CD4-positive, alpha-beta T cell treated with Interleukin-6 for 4 hours (primary cell): ENCODE measurements at places on chromosomes 7 and 10.

DNA sequence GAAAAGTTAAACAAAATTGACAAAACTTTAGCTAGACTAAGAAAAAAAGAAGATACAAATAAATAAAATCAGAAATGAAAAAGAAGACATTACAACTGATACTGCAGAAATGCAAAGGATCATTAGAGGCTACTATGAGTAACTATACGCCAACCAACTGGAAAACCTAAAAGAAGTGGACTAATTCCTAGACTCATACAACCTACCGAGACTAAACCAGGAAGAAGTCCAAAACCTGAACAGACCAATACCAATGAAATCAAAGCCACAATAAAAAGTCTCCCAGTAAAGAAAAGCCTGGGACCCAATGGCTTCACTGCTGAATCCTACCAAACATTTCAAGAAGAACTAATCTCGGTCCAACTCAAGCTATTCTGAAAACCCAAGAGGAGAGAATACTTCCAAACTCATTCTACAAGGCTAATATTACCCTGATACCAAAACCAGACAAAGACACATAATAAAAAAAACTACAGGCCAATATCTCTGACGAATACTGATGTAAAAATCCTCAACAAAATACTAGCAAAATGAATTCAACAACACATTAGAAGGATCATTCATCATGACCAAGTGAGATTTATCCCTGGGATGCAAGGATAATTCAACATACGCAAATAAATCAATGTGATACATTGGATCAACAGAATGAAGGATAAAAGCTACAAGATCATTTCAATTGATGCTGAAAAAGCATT is 20.3 kb downstream of the ELAPOR2 start:
- no peak for DNase-seq

DNA sequence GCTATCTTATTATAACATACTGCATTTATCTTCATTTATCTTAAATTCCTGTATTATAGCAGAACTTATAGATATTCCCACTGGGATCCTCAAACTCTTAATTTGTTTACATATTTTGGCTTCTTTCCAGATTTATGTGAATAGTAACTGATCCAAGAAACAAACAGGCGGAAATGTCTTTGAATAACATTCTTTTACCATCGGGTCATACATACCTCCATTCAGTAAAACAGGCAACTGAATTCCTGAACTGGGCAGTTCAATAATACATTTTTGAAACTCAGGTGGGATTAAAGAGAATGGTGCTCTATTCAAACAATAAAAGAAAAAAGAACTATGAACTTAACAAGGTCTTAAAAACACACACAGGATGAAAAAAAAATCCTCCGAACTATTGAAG is 337.4 kb downstream of the CRPPA start:
- no peak for DNase-seq

- no peak for DNase-seq
These were observed 135.0 kb downstream of the RTKN2 start for GRCh38 chr10:62133618-62134017.

DNA sequence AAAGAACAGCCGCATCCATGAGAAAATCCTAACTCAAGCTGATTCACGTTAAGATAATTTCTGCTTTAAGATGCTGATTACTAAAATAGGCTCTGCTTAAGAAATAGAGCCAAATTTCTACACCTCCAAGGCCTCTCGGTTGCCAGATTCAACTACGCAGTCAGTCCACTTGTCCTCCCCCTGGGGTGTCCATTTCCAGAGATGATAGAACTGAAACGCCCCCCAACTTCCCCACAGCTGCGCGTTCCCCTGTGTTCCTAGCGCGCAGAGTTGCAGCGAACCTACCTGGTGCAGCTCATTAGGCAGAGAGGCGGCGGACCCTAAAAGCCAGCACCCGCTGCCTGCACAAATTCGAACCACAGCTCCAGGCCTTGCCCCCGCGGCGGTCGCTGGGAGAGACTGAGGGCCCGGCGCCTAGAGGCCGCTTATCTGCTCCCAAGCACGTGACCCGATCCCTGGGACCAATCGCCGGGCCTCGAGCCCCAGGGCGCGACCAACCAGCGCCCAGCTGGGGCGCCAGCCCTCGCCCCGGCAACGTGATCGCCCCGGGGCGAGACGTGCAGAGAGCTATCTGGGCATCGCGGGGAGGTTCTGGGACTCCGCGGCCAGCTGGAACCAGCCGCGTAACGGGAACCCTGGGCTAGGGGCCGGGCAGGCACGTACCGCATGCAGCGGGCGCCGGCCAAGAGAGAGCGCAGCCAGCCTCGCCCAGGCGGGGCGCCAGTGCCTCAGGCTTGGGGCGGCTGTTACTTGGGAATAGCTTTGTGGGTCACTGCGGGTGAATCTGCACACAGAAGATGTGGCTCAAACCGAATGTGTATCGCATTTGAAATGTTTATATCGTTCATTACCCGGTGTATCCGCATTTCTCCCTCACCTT is at the start of gene PPP1R3C:
PPP1R3C (minus strand) TSS at position 401 of the 880 bp plus-strand sequence; CDS start at position 299, 102 bp downstream.
- DNase-seq = peak; percentile 31

DNA sequence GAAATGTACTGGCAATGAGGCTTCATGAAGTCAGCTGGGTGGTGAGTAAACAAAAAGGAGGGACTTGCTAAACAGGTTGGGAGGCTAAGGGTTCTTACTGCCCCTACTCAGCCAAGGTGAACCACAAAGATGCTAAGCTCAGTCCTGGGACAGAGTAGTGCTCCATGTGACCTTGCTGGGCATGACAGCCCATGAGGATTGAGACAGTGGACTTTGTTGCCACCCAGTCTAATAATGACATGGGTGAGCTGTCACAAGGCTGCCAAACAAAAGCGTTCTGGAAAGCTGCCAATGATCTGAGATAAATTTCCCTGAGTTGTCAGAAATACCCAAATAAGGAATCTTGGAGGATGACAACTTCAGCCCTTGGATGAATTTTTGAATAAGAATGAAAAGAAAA is 75.2 kb downstream of the CLEC2L start:
- DNase-seq = no peak

GRCh38 chr7:103809229-103809994 is 180.0 kb downstream of the RELN start:
- DNase-seq = no peak

DNA sequence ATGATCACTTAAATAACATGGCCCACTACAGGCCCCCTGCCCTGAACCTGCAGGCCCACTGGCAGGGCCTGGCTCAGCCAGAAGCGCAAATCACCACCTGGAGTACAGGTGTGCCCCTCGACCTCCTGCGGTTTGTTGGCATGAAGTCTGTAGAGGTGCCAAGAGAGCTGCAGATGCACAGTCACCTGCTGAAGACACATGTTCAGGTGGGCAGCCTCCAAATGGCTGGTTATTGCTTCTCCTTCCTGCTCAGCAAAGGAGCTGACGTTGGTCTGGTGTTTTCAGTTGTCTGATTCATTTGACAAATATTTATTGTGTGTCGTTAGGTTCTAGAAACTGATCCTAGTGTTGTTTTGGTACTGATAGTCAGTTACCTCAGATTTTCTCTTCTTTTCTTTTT is 29.0 kb downstream of the DHTKD1 start:
- DNase-seq = no peak

- no peak for DNase-seq
These were observed 54.4 kb upstream of the FAM133B start for GRCh38 chr7:92644406-92645113.

- DNase-seq = no peak
These were observed 927.7 kb upstream of the MBL2 start for GRCh38 chr10:53700278-53700677.

DNA sequence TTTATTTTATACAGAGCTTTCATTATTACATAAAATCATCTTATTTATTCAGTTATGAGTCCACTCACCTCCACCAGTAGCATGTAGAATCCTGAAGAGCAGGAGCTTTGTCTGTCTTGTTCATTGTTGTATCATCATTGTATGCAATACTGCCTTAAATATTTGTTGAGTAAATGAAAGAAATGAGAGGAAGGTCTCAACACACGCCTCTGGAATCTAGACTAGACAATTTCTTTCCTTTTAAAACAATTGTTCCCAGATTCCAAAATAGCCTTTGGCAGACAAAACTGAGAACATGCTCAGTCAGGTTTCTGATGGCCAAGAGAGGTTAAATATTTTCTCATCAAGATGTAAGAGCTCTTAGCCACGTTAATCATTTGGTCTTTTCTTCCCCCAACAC is 173.1 kb upstream of the AGR3 start:
- no peak for DNase-seq

- DNase-seq = no peak
These were observed 2.3 kb upstream of the COL1A2 start for GRCh38 chr7:94392393-94392786.

DNA sequence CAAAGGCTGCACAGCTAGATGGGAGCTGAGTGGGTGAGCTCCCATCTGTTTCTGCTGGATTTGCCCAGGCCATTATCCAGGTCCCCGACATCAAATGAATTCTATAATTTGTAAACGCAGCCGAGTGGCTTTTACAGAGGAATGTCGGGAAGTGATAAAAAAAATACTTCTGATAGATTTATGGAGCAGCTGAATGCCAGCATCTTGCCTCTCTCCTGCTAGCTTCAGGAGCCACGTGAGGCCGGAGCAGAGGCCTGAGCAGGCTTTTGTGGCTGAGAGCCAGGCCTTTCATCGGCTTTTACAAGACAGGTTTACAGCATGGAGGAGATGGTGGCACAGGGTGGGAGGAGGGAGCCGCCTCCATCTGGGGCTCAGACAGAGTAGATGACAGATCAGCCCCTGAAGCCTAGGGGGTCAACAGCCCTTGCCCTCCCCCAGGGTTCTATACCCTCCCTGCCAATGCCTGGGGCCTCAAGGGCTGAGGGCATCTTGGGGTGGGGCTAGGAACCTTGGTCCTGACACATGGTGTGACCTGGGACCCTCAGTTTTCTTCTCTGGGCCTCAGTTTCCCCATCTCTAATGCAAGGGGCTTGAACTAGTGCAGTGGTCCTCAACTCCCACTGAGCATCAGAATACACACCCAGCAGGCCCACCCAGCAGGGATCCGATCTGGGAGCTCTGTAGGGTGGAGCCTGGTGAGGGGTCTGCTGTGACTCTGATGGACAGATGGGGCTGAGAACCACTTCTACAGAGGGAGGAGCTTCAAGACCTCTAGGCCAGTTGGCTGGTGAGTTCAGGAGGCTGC is 44.2 kb upstream of the PCBD1 start:
- no peak for DNase-seq

GRCh38 chr10:36195364-36195763 is 553.3 kb upstream of the FZD8 start:
- no peak for DNase-seq

DNA sequence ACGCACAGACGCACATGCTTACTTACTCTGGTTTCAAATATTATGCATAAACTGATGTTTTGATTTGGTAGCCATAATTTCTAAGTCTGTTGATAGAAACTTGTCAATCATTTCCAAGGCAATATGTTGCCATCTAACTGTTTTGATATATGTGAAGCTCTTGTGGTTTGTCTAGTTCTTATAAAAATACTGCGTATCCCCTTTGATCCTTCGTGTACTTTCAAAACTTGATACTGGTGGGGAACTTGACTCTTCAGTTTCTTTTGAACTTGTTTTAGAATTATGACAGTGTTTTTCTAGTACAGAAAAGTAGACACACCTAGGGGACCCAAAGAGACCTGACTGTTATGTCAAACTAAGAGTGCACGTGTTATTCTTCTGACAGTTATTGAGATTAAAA is 708.0 kb downstream of the LRMDA start:
- no peak for DNase-seq

DNA sequence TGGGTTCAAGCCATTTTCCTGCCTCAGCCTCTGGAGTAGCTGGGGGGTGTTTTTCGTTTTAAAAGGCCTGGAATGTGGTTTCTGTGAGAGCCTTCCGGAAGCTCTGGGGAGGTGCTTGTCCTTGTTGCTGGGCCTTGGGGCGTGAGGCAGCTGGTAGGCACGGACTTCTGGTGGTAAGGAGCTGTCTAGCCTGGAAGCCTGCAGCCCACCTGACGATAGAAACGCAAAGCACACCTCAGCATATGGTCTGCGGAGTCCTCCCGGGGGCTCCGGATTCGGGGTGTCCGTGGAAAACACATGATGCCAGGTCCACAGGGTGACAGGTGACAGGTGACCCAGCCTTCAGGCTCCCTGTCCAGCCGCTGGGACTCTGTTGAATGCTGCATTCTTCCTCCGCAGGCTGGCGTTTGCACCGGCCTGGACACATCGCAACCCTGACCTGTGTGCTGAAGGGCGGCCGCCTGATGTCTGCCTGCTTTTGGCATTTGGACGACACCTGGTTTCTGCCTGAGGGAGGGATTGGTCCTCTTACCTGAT is 37.3 kb downstream of the INPP5A start:
- no peak for DNase-seq

DNA sequence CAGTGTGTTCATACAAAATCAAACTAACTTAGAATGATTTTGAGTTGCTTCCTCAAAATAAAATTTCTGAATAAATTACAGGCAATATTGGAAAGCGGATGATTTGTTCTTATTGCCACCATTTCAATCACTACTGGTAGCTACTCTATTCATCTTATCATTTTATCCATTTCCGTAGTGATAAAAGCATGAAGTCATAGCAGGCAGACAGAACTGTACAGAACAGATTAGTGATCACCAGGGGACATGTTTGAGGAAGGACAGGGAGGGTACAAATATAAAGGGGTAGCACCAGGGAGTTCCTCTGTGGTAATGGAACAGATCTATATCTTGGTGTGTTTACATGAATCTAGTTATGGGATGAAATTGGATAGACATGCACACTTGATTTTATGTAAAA is 138.5 kb downstream of the WNT2 start:
- no peak for DNase-seq

GRCh38 chr7:41315764-41316163 is 387.1 kb downstream of the INHBA start:
- DNase-seq = no peak

DNA sequence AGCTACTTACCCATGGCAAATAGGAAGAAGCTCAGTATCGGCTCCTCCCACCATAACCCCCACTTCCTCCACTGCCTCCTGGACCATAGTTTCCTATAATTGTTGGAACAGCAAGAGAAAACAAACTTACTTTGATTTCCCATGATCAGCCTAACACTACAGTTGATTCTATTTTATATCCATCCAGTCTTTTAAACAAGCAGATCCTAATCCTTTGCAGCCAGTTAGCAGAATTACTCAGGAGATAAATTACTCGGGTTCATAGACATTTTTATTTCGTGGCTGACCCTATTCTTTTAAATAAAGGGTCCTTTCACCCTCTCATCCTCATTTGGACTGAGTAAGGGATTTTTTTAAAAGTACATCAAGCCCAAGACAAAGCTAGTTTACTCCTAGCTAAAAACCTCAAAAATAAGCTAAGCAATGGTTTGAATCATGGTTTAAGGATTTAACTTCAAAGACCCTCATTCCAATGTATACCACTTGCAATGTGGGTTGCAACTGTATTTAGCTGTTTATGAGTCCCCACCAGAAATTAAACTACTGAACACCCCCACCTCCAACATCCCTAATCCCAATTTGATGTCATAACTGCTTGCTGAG is 8.0 kb downstream of the HNRNPA2B1 start:
- DNase-seq = no peak

GRCh38 chr7:92528958-92529264 is 316 bp downstream of the RBM48 start:
- no peak for DNase-seq
